WTC11 (cell line): ENCODE measurements at places on chromosomes 11 and 22.

GRCh38 chr11:30149998-30150397 is 80.8 kb upstream of the FSHB start:
- peaks cover 47% of the 10 kb centered on the region for H3K27me3 ChIP-seq
- H3K36me3 ChIP-seq = no peaks in the 10 kb centered on the region
- H3K4me3 ChIP-seq = no peak overlapping the region

- H3K4me1 ChIP-seq = peaks cover 9% of the 10 kb centered on the region
- H3K27ac ChIP-seq = no peak overlapping the region
- H3K36me3 ChIP-seq = peaks cover 15% of the 10 kb centered on the region
- no peak for DNase-seq
These were observed 146.1 kb upstream of the C11orf87 start for GRCh38 chr11:109275931-109276330.

GRCh38 chr11:82041764-82042163 is 691.9 kb downstream of the FAM181B start:
- no peak for DNase-seq
- H3K4me3 ChIP-seq = no peak overlapping the region
- H3K36me3 ChIP-seq = 0 out of 2 replicates have a peak, but pooled peaks cover 5% of the 10 kb centered on the region
- no peaks in the 10 kb centered on the region for H3K4me1 ChIP-seq
- no peaks in the 10 kb centered on the region for H3K27me3 ChIP-seq

GRCh38 chr11:131240421-131240820 is 130.0 kb upstream of the NTM start:
- H3K27me3 ChIP-seq = peaks cover 3% of the 10 kb centered on the region; the same call in 1 of the 2 replicates
- H3K4me3 ChIP-seq = no peak overlapping the region
- no peak overlapping the region for H3K27ac ChIP-seq
- no peaks in the 10 kb centered on the region for H3K36me3 ChIP-seq

GRCh38 chr11:126403658-126404057 is 48.2 kb downstream of the ST3GAL4 start:
- no peaks in the 10 kb centered on the region for H3K27me3 ChIP-seq
- H3K36me3 ChIP-seq = 0 out of 2 replicates have a peak, but pooled peaks cover 3% of the 10 kb centered on the region
